ENCODE measurements at places on chromosomes 6 and 20.
A peak's percentile ranks its signal among the peaks of the same experiment; 100 is the strongest.

DNA sequence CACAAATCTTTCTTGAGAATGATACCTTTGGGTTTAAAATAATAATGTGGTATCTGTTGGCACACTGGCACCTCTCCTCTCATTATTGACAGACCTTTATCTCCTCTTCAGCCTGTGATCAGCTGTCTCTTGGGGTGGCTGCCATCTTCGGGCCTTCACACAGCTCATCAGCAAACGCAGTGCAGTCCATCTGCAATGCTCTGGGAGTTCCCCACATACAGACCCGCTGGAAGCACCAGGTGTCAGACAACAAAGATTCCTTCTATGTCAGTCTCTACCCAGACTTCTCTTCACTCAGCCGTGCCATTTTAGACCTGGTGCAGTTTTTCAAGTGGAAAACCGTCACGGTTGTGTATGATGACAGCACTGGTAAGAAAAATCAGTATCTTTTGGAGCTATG is 232.8 kb downstream of the GRIK2 start:
- no peak for ATAC-seq

- ATAC-seq, result no peak
Measured at GRCh38 chr6:84464471-84464870, 237.0 kb upstream of the CEP162 start.

- ATAC-seq, result no peak
Measured at GRCh38 chr6:40627316-40627715, 40.2 kb upstream of the LRFN2 start.

DNA sequence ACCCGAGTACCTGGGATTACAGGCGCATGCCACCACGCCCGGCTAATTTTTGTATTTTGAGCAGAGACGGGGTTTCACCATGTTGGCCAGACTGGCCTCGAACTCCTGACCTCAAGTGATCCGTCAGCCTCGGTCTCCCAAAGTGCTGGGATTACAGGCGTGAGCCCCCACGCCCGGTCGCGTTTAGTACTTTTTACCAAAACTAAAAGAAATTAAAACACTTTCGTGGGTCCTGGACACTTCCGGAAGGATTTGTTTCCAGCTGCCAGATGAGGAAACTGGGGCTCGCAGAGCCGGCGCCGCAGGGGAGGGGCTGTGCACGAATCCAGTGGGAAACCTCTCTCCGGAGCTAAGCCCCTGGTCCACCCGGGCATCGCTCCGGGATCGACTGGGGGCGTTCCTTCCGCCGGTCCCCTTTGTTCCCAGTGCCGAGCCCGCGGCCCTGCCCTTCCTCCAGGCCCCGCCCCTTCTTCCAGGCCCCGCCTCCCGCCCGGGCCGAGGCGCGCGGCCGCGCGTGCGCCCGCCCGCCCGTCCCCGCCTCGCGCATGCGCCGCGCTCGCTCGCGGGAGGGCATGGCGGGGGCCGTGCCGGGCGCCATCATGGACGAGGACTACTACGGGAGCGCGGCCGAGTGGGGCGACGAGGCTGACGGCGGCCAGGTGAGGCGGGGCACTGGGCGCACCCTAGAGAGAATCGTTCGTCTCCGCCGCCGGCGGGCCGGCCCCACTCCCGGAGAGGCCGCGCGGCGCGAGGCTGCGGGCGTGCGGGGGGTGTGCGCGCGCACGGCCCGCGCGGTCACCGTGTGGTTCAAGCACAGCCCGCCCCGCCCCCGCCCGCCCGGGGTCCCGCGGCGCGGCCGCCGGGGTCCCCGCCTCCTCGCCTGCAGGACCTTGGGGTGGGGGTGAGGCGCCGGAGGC is at the start of gene NELFCD:
Gene NELFCD, plus strand, starts transcription at position 546 of the 917 bp plus-strand sequence. Its CDS starts 54 bp downstream, at position 600.
- peak; percentile 94 for ATAC-seq

DNA sequence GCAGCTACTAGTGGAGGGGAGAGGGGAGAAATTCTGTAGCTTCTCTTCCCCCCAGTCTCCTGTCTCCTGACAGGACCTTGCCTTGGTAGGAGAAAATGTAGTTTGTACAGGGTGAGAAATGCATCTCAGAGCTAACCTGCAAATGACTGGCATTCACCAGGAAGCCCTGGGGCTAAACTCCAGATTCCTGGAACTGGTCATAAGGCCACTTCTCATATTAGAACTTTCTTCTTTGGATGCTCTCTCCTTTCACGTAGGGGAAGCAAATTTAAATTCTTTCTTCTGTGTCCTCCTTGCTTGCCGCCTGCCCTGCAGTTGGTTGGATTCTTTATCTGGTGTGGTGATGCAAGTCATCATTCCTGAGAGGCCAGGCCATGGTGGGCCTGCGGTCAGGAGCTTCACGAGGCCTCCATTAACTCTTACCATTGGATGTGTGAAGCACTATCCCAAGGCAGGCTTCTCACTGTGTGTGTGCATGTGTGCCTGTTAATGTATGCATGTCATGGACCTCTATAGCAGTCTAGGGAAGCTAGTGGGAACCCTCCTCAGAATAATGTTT is 182.0 kb downstream of the PHF3 start:
- no peak for ATAC-seq

DNA sequence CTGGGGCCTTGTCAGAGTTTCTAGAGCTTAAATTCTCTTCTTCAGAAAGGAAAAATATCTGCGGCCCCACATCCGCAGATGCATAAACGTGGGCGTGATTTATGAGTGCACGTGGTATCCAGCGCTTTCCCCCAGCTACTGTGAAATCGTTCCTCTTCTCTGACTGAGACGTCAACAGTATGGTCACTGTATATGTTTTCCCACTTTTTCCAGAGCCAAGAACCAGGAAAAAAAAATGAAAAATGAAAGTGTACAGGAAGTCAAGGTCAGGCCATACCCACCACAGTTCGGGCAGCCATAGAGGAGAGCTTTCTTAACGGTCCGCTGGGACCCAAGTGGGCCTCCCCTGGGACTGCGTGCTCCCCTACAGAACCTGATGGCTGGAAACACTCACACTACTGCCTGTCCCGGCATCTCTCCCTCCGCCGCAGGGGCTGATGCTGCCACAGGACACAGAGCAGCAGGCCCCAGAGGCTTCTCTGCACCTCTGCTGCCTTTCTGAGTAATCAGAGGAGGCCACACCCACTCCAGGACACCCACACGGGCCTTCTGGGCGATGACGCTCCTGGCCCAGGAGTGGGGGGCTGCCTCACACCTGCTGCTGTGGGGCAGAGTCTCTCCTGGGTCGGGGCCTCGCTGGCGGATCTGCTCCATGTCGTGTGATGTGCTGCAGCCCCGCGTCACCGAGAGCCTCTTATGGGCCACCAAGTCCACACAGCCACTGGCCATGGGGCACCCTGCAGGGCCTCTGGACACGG is 16.4 kb upstream of the STX16 start:
- peak; percentile 19 for ATAC-seq

DNA sequence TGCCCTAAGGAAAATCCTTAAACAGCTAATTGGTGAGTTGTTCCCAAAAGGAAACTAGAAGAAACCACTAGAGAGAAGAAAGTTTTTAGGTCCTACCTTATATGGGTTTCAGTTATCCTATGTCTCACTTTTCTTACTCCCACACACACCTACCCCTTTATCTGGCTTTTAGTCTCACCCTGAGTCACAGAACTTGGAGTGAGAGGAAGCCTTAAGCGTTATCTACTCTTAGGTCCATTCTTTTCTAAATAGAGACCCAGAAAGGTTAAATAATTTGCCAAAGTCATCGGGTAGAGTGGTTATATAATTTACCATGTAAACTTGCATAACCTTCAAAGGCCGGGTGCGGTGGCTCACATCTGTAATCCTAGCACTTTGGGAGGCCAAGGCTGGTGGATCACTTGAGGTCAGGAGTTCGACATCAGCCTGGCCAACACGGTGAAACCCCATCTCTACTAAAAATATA is 4.3 kb upstream of the RPP21 start:
- no peak for ATAC-seq

GRCh38 chr6:10723567-10723881 is 654 bp downstream of the TMEM14C start:
- no peak for ATAC-seq

- no peak for ATAC-seq
Measured at GRCh38 chr6:99189823-99190721, 159.4 kb downstream of the FAXC start.

- ATAC-seq, result peak; percentile 48
Measured at GRCh38 chr20:62728028-62728780, 19.6 kb downstream of the NTSR1 start.

DNA sequence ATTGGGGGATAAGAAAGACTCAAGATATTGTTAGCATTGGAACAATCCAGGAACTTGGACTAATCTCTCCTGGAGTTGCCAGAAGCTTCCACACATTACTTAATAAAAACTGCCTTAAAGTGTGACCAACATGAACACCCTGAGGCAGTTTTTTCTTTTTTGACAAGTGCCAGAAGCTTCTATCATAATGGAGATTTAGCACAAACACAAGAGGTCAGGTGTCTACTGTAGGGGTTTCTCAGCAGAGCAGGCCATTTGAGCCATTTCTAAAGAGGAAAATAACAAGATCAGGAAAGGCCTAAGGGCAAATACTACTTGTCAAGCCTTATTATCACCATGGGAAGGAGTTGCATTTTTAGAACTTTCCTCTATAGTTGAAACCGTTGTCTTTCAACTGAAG is 361.5 kb downstream of the EPM2A start:
- no peak for ATAC-seq

GRCh38 chr6:110971468-110971867 is 10.4 kb upstream of the RPF2 start:
- ATAC-seq, result no peak

DNA sequence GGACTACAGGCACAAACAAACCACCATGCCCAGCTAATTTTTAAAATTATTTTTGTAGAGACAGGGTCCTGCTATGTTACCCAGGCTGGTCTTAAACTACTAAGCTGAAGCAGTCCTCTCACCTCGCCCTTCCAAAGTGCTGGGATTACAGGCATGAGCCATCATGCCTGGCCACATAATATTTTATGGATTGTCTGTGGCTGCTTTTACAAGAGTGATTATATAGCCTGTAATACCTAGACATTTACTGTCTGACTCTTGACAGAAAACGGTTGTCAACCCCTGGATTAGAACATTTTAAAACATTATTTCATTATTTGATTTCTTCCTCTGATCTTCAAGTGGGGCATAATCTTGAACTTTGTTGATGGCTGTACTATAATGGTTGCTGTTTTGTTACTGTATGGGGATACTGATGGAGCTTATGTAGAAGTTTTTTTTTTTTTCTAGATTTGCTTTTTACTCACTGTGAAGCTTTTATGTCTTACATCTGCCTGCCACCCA is 14.3 kb downstream of the PARD6B start:
- no peak for ATAC-seq

- ATAC-seq, result no peak
Measured at GRCh38 chr20:1815502-1816085, 79.6 kb upstream of the SIRPA start.
